ENCODE measurements at places on chromosomes 2 and 18.

DNA sequence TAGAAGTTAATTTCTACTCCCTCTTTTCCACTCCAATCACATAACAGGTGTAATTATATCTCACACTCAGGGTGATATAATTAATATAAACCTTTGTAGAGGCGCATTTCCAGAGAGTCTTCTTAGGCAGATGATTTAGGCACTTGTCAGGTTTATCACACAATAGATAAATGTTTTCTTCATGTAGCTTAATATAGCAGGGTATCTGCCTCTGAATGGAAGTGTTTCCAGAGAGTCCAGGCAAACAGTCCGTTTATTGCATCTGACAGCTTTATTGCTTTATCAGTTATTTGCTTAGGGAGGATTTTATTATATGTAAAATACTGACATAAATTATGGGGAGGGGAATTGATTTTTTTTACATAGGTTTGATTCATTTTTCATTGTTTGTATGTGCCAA, 766.3 kb downstream of the SLC4A3 start:
- DNase-seq, result no peak

DNA sequence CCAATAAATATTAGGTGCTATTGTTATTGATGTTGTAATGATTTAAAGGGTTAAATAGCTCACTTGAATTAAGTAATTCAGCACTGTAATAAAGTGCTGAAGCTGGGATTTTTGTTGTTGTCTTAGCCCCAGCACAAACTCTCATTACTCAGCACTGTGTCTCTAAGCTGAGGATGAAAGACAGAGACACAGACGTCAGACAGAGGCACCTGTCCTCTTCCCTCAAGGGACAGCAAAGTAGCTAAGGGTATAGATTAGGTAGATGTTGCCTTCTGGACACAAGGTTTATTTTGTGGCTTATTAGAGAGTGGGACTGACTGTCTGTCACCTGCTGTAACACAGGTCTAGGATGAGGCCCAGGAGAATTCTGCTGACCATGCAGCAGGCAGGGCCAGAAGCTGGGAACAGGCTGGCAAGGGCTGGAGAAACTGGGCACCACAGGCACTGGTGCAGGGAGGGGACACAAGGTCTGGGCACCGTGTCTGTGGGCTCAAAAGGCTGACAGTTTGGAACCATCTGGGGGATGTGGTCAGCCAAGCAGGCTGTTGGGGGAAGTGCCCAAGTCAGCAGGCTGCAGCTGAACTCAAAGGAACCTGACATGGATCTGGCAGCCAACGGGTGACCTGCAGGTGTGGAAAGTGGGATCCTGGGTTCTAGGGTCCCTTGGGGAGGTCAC, 20.0 kb upstream of the PTPN4 start:
- no peak for DNase-seq

DNA sequence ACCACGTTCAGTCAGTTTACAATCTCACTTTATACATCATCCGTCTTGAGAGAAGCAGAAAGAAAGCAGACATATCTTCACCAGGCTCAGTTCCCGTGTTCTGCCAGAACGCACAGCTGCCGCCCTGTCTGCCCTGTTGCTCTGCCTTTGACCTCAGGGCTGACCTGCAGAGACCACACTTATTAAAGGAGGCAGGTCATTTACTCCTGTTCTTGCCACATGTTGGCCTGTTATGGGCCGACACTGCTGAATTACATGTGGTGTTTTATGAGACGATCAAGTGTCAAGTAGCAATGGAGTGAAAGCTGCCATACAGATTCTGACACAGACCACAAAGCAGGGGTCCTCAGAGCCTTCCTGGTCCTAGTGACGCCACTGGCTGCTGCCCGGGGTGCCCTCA, 232.2 kb downstream of the TTC32 start:
- no peak for DNase-seq

GRCh38 chr2:37843556-37843955, 81.5 kb upstream of the RMDN2 start:
- peak; percentile 51 for DNase-seq

DNA sequence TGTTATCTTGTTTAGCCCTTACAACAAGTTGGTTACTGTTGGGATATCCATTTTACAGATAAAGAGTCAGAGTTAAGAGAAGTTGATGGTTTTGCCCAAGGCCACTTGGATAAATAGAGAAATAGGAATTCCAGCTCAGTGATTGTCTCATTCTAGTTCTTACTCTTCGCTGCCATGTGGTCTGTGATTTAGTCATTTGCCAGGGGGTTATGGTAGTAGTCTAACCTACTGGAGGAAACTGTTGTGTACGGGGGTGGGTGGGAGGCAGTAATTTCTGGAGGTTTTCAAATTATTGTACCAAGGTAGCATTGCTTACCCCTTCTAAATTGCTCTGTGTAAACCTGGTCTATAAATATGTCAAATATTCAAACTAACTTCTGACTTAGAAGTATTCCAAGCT, 110.4 kb downstream of the MAP2 start:
- DNase-seq, result no peak

- no peak for DNase-seq
These were observed 43.6 kb downstream of the GPC1 start for GRCh38 chr2:240479111-240479501.

All from amniotic stem cell (primary cell).